ENCODE measurements at places on chromosomes 2 and 18.

GRCh38 chr2:42722320-42723190, 41.4 kb downstream of the OXER1 start:
- DNase-seq: peak; percentile 86

DNA sequence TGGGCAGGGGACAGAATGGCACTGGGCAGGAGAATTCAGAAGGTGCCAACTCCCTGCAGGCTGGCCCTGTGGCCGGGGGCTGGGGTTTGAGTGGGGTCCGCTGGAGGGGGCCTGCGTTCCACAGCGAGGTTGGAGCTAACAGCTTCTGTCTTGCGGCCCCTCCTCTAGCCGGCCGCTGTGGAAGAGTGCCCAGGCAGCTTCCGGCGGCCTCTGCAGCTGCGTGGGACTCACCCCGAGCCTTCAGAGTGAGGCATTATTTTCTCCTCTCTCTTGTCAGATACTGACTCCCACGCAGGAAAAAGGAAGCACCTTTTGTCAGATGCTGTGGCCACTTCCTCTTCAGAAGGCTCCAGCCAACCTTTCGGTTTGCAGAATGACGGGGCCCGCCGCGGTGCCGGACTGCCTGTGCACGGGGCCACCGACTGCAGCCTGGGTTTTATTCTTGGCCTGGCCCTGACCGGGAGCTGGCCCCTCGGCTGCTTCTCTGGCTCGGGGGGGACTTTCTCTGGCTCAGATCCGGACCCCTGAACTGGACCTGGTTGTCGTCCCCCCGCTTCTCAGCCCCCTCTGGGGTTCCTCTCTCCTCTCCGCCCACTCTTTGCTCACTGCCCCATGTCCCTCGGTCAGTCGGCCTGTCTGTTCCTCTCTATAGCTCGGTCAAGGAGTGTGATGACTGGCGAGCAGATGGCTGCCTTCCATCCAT, 40.1 kb downstream of the ARHGAP25 start:
- no peak for DNase-seq

DNA sequence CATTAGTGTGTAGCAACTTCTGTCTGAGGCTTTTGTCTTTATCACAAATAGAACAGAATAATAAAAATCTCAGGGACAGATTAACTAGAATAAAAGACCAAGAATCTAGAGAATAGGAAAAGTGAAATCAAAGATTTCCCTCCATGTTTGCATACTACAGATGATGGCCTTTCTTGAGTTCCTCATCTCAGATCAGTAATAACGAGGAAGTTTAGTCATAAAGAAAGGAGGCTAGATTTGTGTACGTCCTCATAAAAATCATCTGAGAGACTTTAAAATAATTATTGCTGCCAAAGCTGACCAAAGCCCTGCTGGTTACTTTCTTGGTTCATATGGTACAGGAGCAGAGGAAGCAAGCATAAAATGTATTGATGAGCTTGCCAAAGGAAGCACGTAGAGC, 117.3 kb downstream of the MIB1 start:
- DNase-seq: no peak

GRCh38 chr18:52313213-52313612, 26.8 kb upstream of the DCC start:
- DNase-seq: no peak

DNA sequence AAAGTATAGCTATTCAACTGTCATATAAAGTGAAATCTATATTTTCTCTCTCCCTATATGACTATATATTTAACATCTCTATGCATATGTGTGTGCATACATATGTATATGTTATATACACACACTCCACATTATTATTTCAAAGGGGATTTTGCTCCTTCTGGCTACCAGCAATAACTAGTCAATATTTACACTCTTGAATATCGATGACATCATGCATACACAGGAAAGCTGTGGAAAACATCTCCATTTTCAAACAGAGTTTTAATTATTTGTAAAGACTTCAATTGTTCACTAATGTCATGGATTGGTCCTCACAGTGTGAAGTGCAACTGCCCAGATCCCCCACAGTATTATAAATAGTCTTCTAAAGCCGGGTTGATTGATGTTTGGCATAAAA, 195.9 kb upstream of the TCF4 start:
- DNase-seq: no peak
